ENCODE measurements at places on chromosomes 3 and 15.

GRCh38 chr3:123789760-123790159 lies 94.4 kb downstream of the MYLK start:
- DNase-seq: no peak

DNA sequence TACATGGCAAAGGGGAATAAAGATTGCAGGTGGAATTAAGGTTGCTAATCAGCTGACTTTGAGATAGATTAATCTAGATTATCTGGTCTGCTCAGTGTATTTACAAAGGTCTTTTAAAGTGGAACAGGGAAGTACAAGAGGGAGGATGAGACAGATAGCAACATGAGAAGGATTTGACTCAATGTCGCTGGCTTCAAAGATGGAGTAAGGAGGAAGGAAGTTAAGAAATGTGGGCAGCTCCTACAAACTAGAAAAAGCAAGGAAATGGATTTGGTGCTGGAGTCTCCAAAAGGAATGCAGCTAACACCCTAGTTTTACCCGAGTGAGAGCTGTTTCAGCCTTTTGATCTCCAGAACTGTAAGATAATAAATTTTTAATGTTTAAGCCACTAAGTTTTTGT lies 180.7 kb upstream of the TTC14 start:
- DNase-seq: no peak

DNA sequence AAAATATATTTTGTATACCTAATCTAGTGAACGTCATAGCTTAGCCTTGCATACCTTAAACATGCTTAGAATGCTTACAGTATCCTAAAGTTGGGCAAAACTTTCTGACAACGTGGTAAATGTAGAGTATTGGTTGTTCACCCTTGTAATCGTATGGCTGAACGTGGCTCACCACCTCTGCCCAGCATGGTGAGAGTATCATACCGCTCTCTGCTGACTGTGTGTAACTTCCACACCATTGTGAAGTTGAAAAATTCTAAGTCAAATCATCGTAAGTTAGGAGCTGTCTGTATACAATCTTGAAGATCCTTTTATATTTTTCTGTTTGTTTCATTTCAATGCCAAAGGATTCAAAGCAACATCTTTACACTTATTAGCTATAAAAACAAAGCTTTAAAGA lies 63.5 kb upstream of the TRPC1 start:
- DNase-seq: no peak

- no peak for DNase-seq
These were observed 126.5 kb downstream of the ZNF385D start for GRCh38 chr3:21624524-21624923.

GRCh38 chr3:108661699-108662098 lies 72.2 kb downstream of the DZIP3 start:
- no peak for DNase-seq
